ENCODE measurements at places on chromosomes 12 and 14.

GRCh38 chr14:63472986-63473788 lies 70.0 kb downstream of the PPP2R5E start:
- no peak for DNase-seq

DNA sequence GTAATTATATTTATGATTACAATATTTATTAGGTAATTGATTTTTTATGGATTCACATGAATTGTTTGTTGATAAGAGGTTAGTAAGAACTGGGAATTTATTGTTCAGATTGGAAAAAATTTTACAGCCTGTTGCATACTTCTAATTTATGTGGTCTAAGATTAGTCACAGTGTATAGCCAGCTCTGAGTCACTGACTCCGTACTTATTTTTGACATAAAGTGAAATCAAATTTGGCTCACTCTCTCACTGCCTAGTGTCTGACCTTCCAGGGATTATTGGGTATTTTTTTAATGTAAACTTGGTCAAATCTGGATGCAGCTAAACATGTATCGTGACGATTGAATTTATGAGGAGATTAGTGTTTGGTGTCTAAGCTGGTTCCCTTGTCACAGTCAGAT lies 109.3 kb downstream of the PTPRQ start:
- DNase-seq: no peak

- peak; percentile 38 for DNase-seq
Measured at GRCh38 chr14:78933948-78934524, 763.9 kb downstream of the NRXN3 start.

DNA sequence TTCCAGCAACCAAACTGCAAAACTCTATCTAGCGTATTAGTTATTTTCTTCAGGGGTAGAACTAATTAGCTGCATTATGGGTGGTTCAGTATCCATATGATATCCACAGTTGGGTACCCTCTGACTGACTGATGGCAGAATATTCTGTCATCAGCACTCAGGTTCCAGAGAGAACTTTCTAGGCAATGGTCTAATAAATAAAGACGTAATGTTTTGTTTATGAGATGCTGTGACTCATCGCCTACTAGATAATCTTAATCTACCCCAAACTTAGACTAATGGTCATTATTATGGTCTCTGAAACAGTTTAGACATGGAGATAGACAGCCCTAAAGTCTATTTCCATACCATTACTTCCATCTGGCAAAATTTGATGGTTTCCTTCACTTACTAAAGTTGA lies 220.1 kb downstream of the MED13L start:
- no peak for DNase-seq

GRCh38 chr12:103960616-103961227 lies 5.0 kb upstream of the TDG start:
- DNase-seq: no peak

DNA sequence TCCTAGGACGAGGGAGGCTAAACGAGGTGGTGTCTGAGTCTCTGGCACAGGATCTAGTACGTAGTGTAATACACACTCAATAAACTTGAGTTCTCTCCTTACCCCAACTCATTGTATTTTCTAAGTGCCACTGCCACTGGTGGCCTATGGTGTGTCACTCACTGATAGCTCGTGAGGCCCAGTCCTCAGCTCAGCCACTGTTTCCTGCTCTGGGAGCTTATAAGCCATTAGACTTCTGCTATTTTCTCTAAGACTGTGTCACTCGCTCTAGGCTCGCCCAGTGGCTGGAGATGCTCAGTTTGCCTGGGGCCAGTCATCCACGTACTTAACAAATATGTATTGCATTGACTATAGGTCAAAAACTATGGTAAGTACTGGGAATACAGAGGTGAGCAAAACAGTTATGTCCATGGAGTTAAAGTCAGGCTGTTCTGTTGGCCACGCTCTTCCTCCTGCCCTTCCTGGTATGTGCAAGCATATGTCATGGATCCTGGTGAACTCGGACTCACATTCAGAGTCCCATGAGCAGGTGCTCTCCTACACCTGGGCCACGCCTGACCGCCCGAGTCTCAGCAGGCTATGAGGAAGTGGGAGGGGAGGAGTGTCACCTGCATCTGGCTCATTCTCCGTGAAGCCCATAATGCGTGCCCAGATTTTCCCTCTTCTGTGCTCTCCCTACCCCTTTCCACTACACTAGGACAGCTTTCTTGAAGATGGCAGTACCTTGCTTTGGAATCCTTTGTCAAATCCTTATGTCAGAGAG lies 41.6 kb downstream of the DEGS2 start:
- no peak for DNase-seq

GRCh38 chr14:43005807-43006206 lies 1399.1 kb downstream of the LRFN5 start:
- no peak for DNase-seq

DNA sequence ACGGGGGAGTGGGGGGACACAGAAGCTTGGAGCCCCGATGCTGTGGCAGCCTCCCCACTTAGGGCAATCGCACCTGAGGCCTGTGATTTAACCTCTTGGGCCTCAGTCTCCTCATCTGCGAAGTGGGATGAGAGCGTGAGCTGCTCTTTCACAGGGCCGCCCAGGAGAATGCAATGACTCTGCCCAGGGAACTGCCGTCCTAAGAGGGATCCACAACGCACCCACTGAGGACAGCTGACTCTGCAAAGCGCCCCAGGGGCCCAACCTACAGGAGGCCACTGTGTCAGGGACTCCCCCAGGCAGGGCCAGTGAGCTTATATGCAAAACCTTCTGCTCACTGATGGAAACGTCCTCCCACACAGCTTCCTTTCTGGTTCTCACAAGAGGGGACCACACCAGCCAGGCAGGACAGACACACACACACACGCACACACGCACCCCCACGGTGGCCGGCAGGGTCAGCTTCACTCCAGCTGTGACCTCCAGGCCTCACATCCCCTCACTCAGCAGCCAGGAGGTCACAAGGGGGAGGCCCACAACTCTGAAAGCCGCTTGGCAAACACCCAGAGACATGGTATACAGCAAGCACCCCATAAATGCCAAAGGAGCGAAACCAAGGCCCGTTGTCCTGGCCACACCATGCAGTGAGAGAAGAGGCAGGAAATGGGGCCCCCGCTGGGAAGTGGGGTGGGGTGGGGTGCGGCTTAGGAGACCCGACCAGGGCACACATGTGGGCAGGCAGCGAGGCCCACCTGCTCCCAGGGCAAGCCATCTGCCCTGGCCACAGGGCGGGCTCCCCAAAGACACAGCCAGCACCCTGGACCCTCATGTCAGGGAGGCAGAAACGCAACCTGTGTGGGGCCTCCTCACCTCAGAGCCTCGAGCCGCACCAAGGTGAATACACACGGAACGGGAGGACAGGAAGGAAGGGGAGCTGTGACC lies 73.3 kb downstream of the NCOR2 start:
- peak; percentile 98 for DNase-seq

GRCh38 chr12:59375633-59376032 lies 220.2 kb upstream of the SLC16A7 start:
- no peak for DNase-seq

DNA sequence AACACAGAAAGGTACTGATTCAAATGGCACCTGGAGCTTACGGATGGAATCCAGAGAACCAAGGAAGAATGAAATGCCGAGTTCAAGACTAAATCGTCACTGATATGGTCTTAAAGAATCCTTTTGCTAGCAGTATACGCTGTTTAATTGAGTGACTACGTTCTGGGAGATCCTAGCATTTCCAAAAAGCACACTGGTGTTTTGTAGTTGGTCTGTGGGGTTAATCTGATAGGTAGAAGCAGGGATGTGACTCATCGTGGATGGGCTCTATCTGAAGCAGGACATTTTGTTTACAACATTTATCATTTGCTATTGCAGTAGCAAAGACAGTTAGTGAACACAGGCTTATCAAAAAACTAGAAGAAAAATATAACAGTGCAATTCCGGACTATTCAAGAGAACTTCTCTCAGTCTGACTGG lies 169.2 kb upstream of the HMGA2 start:
- DNase-seq: no peak

DNA sequence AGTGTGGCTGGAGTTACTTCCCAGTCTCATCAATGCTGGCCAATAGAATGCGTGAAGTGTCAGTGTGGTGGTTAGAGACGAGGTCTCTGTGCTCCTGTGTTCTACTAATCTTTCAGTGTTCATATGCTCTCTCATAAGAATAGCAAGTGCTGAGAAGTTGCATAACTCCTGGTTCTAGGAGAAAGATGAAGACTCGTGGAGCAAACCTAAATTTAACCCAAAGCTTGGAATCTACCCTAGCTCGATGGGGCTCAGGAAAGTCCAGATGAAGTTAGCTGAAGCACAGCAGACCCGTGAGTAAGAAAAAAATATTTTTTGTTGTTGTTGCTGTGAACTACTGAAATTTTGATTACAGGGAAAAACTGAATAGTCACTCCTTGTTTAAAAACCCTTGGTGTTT lies 412.6 kb downstream of the APAF1 start:
- DNase-seq: no peak

GRCh38 chr14:47660158-47660557 lies 15.2 kb downstream of the MDGA2 start:
- no peak for DNase-seq

DNA sequence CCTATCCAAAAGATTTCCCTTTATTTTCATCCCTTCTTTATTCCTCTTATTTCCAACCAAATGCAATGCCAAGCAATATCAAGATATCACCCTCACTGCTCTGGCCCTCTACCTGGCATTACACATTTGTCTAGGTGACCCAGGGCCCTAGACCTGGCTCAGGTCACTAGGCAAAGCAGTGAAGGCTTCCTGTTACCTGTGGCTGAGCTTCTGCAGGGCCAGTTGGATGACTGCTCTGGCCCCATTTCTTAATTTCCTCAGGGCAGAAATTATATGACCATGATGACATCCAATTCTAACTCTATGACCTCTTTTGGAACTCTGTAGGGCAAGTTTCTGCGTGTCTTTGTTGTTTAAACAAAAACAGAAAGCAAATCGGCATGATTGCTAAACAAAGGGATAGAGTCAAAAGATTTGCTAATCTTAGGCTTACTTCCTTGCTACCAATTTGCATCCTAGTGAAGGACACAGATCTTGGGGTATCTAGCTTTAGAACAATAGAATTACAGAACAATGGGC lies 7.4 kb upstream of the CCDC198 start:
- DNase-seq: no peak

DNA sequence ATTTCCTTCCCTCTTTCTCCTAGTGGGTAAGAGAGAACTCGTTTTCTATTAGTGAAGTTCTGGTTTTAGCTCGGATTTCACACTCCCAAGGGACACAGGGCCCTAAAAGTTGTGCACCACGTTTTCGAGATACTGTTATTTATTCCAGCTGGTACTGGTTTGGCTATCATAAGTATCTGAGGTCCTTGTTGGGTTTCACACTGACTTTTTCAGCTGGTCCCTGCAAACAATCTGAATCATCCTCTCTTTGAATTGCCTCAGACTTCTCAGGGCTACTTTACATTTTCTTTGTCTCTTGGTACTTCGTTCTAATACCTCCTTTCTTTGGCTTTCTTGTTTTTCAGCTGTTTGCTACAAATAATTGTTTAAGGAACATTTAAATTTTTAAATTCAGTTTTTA lies 75.7 kb downstream of the SCN8A start:
- DNase-seq: no peak

DNA sequence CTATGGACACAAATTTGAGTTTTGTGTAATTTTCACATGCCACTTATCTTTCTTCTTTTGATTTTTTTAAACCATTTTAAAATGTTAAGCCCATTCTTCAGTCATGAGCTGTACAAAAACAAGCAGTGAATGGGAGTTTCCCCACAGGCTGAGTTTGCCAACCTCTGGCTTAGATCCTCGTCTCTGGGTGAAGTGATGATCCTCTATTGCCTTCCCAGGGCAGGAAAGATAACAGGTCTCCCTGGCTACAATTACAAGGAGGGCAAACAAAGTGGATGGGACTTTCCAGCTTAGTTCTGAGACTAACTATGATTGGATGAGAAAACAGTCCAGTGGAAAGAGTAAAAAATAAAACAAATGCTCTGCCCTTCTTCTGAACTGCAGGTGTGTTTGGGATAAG lies 203.7 kb downstream of the SPTSSA start:
- no peak for DNase-seq

DNA sequence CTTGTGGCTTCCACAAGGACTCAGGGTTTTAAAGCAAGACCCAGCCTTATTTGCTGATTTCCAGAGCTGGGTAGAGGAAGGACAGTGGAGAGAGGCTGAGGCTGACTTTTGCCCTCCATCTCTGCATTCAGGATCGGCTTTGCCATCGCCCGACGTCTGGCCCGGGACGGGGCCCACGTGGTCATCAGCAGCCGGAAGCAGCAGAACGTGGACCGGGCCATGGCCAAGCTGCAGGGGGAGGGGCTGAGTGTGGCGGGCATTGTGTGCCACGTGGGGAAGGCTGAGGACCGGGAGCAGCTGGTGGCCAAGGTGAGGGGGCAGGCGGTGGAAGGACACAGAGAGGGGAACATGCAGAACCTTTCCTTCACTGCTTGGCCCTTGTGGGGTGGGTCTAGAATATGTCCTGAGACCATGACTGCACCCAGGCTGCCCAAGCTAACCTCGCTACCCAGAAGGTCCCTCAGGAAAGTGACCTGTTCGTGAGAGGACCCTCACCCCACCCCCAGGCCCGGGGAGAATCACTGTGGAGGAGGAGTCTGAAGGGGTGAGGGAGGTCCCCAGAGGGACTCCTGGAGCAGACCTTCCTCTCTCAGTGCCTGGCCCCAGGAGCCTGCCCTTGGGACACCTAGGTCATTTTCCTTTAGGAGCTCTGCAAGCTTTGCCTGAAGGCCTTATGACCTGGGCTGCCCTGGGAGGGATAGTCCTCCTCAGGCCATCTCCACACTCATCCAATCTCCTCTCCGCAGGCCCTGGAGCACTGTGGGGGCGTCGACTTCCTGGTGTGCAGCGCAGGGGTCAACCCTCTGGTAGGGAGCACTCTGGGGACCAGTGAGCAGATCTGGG lies 3.1 kb downstream of the DHRS2 start:
- peak; percentile 11 for DNase-seq

DNA sequence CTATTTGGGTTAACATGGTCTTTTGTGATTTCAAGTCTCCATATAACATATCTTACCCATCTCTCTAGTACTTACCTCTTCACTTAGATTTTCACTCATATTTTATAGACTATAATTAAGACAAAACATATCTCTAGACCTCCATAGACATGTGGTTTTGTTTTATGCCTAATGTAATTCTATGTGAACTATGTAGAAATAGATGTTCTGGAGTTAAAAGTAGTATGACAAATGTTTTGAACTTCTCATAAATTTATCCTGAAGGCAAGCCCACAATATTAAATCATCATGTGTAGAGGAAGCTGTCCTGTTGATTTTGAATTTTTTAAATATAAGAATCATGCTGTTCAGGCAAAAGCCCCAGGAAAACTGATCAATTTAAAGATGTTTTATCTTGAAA lies 169.2 kb downstream of the SYT1 start:
- no peak for DNase-seq

- no peak for DNase-seq
Measured at GRCh38 chr12:130401703-130402102, 64.0 kb downstream of the PIWIL1 start.

GRCh38 chr12:106780010-106780631 lies 5.6 kb downstream of the RIC8B start:
- DNase-seq: no peak

GRCh38 chr12:91155990-91156389 lies 26.6 kb downstream of the DCN start:
- no peak for DNase-seq

All from GM13976 (cell line).